Spinal cord (tissue), 10 donors: ENCODE measurements at places on chromosomes 5 and 9.

- no peak for DNase-seq
Measured at GRCh38 chr9:29826421-29826820, 2253.1 kb upstream of the C9orf72 start.

DNA sequence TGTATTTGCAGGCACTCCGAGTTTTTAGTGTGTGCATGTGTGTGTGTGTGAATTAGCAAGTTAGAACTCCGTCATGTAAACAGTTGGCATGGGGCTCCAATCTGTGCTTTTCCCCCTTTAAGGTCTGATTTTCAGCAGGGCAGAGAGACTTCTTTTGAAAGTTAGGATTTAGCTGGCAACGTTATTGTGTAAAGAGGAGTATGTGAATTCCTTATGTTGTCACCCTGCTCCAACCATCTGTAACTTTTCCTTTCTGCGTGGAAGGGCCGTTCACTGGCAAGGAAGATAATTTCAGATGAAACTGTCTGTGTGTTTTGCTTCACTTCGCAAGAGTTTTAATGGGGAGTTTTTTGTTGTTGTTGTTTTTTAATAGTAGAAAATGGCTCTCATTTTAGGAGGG, 332 bp downstream of the SGCD start:
- no peak for DNase-seq

- no peak for DNase-seq
Measured at GRCh38 chr5:127229185-127229889, 61.3 kb upstream of the MEGF10 start.

DNA sequence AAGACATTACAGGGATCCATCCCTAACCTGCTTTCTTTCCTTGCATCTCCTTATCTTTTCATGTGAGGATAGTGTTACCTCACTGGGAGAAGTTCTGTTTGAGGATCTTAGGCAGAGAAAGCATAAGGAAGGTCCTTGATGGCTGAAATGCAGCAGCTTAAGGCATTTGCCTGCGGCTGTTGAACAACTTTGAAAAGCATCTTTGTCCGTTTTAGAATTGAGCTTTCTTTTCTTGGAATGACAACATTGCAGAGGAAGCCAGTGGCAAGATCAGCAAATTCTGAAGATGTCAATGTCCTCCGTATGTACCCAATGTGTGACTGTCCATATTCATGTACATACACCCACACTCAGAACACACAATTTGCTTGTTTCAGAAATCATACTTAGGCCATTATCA, 436.2 kb downstream of the GABRG2 start:
- DNase-seq, result no peak

DNA sequence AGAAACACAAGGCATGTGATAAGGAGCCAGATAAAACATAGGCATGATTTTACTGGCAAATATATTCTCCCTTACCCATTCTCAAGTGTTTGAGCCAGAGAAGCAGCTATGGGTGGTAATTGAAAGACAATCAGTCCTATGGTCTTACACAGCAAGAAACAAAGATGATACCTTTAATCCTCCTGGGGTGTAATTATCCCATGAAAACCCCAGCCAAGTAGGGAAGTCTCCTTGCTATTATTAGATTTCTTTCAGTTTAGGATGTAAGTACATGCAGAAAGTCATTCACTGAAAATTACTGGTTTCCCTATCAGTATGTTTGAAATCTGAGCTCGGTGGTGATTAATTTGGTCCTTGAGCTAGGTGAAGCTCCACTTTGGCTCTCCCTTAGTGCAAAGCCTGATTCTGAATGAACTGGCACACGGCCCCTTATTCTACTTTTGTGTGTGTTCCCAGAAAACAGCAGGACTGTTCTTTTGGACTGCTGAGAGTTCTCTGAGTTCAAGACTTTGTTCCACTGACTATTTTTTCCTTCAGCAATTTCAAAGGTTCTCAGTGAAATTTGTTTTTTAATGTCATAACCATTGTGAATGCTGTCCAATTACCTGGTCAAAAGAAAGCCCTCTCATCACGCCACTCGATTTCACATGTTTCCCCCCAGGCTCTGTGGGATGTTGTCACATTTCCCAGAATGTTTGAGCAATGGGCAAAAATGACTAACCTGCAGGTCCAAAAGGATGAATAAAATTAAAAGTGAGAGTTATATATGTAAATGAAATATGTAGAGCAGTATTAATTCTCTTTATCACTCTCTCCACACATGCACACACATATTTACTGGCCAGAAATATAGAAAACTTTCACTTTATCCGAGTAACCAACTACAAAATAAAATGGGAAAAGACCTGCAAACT, 343.0 kb downstream of the RAB3C start:
- peak; percentile 86 for DNase-seq

DNA sequence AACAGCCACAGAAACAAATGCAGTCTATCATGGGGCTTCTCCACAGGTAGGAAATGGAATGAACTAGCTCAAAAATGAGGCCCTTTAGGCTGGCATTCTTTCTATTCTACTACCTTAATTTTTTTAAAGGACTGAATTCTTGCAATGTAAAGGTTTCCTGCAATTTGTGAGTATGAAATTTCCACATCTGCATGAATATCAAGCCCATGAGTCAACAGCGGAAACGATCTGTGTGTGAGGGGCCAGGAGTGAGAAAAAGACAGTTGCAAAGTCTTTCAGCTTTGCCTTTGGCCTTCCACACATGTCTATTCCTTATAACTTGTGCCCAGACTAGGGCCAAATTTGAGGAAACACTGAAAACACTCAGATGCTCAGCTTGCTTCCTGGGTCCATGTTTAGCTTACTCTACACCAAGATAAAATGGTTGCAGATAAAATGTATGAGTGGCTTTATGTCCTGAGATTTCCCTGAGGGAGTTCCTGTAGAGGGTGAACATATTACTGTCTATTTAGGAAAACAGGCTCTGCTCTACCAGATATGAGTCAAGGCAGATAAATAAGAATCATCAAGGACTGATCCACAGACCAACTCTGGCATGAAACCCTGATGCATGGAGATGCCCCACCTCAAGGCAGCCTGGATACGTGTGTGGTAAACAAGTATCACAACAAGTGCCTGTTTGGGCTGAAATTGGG, 46.5 kb downstream of the RETREG1 start:
- no peak for DNase-seq

DNA sequence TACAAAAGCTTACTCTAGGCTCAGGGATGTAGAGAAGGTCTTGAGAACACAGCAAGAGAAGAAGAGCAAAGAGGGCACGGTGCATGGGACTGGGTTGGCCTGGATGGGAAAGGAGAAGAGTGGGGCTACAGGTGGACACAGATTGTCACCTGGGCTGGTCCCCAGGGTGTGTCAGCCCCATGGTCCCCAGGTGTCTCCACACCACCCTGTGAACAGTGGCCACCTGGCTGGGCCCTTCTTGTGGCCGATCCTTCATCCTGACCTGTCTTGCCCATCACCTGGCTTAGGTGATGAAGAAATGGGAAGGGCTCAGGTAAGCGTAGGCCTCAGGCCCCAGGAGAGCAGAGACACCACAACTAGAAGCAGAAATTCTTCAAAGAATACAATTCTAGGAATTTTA, 188.9 kb downstream of the TENT4A start:
- no peak for DNase-seq
